Thoracic aorta (tissue), 2 donors: ENCODE measurements at places on chromosomes 7 and 10. TPM values are rescaled to one million over a fixed set of nuclear protein-coding genes. Genes with fewer than 3 reads are reported as not detected.

The TSPAN33 gene
- 14.1 TPM for total RNA-seq

The ZNF789 gene
- total RNA-seq: 12.4 TPM

The FAM180A gene
- total RNA-seq: 79.1 TPM

The ANLN gene
- total RNA-seq: 2.4 TPM

DNA sequence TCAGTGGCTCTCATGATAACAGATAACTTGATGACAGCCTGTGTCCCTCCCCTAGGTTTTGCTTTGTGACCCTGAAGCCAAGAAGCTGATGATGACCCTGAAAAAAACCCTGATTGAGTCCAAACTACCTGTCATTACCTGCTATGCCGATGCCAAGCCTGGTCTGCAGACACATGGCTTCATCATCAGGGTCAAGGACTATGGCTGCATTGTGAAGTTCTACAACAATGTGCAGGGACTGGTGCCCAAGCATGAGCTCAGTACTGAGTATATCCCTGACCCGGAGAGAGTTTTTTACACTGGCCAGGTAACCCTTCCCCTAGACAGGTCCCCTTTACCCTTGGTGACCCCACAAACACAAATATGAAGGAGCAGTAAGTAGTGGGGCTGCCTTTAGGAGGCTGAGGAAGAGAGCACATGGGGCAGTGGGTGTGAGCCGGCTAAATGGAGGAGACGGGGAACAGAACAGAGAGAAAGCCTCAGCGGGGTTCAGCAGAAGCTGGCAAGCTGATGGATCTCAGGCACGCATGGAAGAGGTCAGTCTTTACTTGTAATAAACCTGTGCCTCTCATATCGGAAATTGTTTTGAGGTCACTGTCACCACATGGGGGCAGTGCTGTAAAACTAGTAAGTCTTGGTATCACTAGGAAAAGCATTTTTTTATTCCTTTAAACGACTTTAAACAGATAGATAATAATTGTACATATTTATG is 20.2 kb downstream of the PDCD11 start:
- DNase-seq: peak; percentile 43
